ENCODE measurements at places on chromosomes 1 and 21.
A peak's percentile ranks its signal among the peaks of the same experiment; 100 is the strongest.

- no peak for DNase-seq
Observed at GRCh38 chr1:243434594-243434993, 178.8 kb downstream of the SDCCAG8 start.

DNA sequence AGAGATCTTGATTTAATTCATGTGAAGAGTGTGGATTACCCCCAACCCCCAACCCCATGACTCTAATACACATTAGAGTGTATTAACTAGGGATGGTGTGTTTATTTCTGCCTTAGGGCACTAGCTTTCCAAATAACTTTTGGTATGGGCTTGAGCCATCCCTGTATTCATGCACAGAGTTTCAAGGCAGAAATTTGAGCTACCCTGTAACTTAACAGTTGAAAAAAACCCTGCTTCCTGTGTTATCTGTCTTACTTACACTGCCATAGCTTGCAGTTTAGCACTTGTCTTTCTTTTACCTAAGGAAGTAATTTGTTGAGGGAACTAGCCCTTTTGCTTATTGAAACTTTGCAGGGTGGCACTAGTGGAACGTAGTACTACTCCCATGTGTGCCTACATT lies 6.3 kb downstream of the SRSF11 start:
- no peak for DNase-seq

DNA sequence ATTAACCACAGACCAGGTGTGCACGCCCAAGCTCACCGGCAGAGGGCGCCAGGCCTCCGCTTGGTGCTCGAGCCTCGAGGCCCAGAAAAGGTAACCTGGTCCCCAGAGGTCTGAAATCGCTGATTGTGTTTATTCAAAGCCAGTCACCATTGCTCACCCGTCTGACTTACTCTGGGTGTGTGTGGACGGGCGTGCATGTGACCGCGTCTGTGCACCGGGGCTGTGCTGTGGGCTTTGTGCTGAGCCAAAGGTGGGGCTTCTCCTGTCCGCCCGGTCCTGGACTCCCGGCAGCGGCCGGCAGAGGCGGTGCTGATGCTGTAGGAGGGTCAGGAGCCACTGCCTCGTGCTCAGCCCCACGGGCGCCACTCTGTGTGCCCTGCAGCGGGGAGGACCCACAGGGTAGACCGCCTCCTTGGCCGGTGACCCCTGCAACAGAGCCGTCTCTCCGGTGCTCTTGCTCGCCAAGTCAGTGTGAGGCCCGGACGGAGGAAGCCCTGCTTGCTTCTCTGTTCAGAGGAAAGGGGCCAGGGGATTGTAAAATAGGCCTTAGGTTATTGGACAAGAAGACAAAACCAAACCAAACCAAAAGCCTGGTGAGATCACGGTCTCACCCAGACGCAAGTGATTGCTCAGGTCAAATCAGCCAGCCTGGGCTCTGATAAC lies 32.0 kb upstream of the BTG2 start:
- DNase-seq, result peak; percentile 84

- peak; percentile 61 for DNase-seq
Observed at GRCh38 chr1:156656806-156657740, 15.2 kb downstream of the BCAN start.

DNA sequence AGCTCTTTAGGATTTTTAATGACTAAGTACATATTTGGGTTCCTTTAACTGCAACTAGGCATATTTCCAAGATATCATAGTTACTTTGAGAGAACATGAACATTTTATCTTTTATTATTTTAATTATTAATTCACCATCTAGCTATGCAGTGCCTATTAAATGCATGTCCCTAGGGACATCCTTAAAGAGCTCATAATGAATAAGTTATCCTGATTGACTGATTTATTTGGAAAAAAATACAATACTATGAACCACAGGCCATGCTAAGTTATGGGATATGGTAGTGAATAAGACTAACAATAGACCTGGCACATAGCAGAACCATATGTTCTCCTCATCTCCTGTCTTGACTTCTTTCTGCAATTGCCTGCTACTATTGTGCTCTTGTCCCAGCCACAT lies 16.4 kb upstream of the C1orf105 start:
- no peak for DNase-seq

DNA sequence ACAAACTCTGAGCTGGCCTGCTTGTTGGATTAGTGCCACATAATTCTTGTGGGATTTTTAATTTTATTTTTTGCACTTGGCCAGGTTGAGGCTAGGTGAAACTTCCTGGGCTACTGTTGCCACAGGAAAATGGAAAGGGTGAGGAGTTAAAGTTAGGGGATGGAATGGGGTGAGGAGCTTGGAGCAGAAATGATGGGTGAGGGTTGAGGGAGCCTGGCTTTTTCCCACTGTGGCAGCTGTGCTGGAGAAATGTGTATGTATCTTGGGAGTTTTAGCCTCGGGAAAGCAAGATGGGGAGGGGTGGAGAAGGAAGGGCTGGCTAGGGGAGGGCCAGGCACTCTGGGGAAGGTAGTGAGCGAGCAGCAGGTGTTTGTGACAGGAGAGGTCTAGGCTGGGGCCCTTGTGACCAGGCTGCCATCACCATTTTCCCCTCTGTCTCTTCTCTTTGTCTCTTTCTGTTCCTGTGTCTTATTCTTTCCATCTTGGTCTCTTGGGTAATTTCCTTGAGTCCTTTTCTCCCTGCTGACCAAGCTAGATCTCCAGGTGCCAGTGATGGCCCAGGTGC lies 2.0 kb downstream of the ZNF687 start:
- DNase-seq, result no peak

- DNase-seq, result no peak
Observed at GRCh38 chr1:167856711-167857418, 57.1 kb downstream of the ADCY10 start.

DNA sequence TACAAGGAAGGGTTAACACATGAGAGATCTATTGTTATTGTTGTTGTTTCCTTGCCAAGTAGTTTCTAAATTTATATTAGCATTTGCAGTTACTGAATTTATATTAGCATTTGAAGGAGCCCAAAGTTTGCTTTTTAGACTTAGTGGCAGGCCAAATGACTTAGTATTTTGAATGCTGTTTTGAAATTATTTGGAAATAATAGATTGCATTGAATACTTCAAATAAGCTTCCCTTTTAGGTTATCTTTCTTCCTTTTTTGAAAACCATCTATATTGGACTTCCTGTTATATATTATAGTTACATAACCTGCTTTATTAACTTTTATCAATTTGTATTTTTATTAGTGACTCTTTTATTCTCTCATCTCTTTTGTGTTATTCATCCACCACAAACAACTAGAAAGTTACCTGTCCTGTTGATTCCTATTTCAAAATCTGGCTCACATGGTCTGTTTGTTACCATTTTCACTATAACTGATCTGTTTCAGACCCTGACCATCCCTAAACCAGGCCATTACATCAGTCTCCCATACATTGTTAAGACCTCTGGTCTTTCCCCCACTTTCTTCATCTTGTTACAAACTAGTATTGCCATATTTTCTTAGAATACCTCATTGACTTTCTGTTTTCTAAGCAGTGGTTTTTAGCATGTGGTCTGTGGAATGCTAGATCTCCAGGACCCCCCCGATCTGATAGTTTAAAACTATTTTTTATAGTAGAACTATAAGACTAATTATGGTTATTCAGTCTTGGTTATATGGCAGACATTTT lies 185.2 kb downstream of the RASAL2 start:
- no peak for DNase-seq

GRCh38 chr1:246930830-246931548 lies 759 bp downstream of the AHCTF1 start:
- DNase-seq, result peak; percentile 4

GRCh38 chr21:38337793-38338192 lies 81.0 kb downstream of the KCNJ15 start:
- DNase-seq, result no peak

GRCh38 chr1:32536117-32536516 lies 3.1 kb upstream of the ZBTB8A start:
- DNase-seq, result no peak

- no peak for DNase-seq
Observed at GRCh38 chr1:39925721-39926342, 24.1 kb upstream of the MYCL start.

GRCh38 chr1:87757676-87758075 lies 429.0 kb downstream of the LMO4 start:
- no peak for DNase-seq

- DNase-seq, result no peak
Observed at GRCh38 chr1:19484338-19484797, 971 bp downstream of the CAPZB start.

GRCh38 chr1:212914789-212915188 lies 35.6 kb upstream of the VASH2 start:
- no peak for DNase-seq

DNA sequence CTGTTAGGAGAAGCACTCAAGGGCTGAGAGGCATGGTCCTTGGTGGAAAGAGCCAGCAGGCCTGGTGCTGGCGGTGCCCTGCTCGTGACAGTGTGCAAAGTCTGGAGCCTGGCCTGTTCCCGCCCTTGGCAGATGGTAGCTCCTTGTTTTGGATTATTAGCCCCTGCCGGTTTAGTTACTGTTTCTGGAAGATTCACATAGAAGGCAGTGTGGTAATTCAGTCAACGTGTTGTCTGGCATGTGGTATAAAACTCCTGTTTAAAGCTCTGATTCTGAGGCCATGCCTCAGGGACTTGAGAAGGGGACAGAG lies 6.8 kb downstream of the PKNOX1 start:
- no peak for DNase-seq

DNA sequence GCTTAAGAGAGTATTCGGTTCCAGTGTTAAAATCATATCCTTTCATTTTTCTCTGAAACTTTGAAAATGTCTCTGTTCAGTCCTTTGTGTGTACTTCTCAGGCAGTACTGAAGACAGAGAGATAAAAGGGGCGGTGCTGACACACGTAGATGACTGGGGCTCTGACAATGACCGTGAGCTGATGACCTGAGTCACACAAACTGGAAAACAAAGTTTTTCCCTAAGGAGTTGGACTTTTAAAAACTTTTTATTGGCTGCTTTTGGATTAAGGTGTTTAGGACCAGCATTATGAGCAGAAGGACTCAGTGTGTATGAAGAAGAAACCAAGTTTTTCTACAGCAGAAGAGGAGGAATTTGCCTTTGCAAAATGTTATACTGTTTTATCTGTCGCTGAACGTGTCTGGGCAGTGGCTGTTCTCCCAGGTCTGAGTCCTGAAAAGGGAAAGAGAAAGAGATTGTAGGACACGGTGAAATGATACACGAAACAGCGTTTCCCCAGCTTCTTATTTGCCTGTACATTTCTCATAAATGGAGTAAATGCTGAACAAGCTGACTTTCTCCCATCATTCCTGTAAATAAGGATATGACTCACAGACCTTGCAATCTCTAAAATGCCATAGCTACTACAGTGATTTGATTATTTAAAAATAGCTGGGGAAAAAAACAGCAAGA lies 51.5 kb downstream of the MAP3K7CL start:
- DNase-seq, result no peak

DNA sequence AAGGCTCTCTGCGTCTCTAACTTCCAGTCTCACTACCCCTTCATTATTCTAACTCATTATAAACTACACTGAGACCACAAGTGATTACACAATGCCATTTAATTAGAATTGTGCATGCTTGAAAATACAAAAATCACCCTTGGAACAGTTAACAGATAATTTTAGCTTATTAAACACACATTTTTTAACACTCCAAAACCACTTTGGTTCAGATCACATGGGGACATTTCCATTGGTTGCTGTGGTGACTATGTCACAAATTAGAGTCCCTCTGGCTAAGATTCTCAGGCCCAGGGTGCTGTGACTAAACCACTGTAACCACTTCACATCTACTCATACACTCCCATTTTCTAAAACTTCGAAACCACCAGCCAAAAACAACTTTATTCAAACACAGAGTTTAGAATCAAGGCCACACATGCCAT lies 43.0 kb downstream of the JAK1 start:
- peak; percentile 13 for DNase-seq

DNA sequence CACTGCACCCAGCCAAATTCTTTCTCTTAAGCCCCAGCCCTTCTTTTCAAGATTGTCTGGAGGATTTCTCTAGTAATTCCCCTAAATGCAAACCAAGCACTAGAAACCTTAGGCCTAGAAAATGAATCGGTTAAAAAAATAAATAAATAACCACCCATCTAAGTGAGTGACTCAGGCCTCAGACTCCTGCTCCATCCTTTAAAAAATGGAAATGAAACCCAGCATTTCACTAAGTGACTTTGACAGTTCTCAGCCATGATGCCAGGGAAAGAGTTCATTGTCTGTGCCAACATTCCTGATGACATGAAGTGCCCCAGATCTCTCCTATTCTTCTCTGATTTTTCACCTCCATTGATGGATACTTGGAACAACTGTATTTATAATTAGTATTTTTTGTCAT lies 415.2 kb upstream of the DAB1 start:
- DNase-seq, result no peak

DNA sequence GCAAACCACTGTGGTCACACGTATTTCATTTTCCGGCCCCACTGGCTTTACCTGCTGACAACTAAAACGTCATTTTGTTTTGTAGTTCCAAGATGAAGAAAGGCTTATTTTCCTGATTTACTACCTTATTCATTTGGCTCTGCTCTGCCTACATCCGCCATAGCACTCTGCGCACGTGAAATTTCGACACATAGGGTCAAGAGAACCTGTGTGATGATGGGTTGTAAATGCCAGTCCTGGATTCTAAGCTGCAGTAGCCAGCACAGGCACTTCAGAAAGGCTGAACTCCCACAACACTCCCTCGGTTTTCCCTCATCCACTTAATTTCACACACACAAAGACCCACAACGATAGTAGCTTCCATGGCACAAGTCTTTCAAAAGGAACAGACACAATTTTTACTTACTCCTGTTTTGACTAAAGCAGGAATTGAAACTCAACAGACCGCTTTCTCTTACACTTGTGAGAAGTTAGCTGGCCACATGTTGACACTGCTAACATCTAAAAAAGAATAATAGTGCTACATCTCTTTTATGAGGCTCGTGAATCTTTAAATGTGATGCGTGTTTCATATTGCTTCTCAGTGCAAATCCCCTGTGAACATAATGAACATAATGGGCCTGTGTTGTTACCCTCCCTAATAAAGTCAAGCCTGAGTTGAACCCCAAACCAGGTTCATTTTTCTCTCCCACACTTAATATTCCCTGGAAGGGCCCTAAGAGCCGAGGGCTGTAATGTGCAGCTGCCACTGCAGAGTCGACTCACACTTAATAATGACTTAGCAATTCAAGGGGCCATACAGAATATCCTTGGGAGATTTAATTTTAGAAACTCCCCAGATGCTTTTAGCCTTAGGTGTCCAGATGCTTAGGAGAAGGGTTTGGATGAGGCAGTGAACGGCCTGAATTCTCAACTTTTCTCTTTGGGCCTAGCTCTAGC lies 1.5 kb upstream of the RUNX1 start:
- no peak for DNase-seq

DNA sequence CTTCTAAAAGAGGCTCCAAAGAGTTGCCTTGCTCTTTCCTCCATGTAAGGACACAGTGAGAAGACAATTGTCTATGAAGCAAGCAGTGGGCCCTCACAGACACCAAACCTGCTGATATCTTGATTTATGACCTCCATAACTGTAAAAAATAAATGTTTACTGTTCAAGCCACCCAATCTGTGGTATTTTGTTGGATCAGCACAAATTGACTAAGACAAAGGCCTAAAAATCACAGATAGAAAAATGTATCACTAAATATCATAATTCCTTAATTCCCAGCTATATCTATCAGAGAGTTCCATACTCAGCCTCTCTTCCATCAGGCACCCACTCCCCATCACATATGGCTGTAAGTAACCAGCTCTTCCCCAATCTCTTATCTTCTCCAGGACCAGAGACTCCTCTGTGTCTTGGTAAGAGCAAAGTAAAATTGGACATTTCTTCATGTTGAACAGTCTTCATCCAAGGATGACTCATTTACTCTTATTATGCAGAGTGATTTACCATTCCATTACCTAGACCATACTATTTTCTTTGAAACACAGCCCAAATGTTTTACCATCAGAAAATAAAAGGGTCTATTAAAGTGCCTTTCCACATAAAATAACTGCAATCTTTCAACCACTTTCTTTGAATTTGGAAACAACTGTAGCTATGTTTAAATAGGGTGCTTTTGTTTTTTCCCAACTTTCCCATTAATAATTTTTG lies 503.6 kb downstream of the MRPL39 start:
- DNase-seq, result no peak

Data from stimulated activated CD8-positive, alpha-beta memory T cell treated with anti-CD3 and anti-CD28 coated beads, Interleukin-7, amount 100 ng/mL, for 1 hour (primary cell).